ENCODE measurements at places on chromosomes 11 and 22.

- DNase-seq, result no peak
Observed at GRCh38 chr11:130452176-130452575, 3.7 kb downstream of the ADAMTS15 start.

DNA sequence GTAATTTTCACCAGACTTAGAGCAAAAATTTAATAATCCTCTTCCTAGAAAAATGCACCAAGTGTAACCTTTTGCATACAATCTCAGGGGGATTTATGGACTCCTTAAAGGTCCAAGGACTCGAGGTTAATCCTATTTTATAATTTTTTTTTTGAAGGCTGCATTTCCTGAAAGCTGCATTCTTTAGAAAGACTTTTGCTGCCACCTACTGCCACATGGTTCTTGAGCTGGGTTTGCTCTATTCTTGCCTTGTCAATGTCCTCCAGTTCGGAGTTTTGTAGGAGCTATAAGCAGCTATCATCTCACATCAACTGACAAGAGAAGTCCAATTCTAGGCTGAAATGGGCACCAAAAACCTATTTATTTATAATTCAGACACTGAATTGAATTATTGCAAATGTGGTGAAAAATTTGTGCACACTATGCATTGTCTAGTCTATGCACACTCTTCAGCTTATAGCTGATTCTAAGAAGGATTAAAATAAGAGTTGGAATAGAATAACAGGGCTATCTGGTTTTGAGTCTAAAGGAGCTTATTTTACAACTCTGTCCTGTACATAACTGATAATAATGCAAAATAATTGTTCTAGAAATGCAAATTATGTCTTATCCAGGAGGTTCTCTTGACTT, 31.3 kb downstream of the TRAF6 start:
- DNase-seq, result peak; percentile 33

DNA sequence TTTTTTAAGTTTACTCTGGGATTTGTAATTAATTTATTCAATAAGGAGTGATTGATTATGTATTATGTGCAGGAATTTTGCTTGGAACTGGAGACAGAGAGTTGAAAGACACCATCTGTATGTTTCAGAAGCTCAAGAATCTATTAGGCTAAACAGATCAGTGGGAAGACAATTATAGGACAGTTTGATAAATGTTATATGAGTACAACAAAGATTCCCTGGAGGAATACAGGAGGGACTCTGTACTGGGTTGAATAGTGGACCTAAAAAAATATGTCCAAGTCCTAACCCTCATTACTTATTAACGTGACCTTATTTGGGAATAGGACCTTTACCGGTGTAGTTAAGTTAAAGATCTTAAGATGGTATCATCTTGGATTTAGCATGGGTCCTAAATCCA, 681.2 kb downstream of the NELL1 start:
- no peak for DNase-seq

- DNase-seq, result no peak
Observed at GRCh38 chr11:2625183-2625582, 74.6 kb downstream of the KCNQ1OT1 start.

DNA sequence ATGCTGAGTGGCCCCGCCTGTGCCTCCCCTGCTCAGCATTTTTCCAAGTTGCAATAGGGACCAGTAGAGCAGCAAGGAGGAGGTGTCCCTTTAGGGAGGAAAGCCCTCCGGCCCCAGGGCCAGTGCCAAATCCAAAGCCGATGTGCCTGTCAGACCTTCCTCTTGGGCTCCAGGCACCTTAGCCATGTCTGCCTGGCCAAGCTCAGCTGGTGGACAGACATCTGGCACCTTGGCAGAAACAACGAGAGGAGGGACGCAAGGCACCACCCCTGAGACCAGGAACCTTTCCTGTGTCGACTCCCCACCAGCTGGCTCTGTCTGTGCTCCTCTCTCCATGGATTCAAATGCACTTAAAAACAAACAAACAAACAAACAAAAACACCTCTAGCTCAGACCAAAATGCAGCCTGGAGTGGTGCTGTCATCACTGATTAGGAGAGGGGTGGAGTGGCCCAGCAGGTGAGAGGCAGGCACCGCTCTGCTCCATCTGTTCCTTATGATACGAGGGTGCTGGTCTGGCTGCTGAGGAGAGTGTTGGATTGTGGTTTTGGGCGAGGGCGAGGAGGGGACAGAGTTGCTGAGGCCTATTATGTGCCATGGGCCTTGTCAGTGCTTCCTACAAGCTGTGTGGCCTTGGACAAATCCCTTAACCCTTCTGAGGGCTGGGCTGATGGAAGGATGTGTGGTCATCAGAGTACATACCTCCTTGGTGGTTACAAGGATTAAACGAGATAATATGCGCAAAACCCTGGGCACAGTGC, 46.2 kb downstream of the TP53I11 start:
- DNase-seq, result no peak

DNA sequence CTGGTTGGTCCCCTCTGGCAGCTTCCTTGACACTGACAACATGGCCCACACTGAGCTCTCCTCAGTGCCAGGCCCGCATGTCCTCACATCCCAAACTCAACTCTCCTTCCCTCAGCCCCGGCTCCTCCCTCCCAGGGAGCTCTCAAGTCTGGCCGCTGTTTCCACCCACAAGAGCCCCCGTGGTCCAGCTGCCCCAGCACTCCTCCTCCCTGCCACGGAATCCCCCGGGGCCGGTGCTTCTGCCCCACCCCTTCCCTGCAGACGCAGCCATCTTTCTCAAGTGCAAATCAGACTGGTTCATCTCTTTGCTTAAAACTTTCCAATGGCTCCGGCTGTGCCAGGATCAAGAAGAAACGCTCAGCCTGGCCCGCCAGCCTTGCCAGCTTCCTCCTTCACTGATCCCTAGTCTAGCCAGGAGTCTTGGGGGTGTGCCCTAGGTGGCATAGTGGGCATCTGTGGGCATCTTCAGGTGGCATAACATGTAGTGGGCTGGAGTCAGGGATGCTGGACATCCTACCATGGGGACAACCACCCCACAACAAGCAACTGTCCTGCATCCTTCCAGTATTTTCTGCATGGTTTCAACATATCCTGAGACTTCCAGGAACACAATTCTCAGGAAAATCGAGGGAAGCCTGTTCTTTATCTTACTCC, 22.3 kb upstream of the RASL10A start:
- no peak for DNase-seq

DNA sequence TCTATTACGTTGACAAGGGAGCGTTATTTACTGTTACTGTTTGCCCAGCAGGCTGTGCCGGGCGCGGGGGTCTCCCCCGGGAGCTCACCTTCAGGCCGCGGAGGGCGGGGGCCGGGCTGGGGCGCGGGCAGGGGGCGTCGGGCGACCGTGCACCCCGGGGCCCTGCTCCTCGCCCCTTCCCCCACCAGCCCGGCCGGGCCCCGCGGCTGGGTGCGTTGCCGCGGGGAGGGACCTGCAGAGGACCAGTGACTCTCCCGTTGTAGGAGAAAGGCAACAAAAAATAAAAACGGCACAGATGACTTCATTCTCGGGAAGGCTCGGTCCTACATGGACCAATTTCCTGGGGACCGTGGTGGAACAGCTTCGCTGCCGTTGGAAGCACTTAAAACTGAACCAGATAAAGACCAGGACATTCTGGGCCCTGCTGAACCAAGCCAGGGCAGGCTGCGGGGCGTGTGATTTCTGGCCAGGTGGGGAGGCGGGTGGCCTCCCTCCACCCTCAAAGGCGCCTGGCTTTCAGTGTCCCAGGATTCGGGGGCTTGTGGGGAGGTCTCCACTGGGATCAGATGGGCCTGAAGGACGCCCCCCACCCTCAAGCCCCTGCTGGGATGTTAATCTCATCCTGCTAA, 57.4 kb downstream of the IGLL1 start:
- no peak for DNase-seq

DNA sequence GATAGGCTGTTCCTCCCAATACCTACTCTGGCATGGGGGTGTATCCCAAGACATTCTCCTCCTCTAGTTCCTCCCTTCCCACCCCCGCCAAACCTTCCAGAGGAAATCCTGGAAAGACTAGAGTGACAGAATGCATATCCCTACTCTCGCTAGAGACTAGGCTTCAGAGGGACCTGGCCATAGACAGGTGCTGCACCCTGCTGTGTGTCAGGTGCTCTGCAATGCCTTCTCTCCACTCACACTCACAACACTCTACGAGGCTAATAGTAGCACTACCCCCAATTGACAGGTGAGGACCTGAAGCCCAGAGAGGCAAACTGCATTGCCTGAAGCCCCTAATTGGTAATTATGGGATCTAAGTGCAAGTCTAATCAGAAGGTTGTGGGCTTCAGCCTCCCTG, 46.2 kb upstream of the LMO1 start:
- DNase-seq, result no peak

DNA sequence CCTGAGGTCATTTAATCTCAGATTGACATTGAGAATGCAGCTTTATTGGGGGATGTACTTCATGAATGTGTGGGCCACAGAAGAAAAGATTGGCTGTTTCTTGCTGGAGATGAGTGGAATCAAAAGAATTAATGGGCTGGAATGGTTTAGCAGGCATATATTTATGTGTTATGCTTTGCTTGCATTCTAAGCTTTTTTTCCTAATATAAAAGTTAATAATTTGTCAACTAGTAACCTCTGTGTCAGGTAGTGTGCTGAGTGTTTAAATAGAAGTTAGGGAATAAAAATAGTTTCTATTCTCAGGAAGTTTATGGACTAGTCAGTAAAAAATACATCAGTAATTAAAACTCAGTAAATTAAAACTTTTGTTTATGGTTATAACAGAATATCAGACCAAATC, 67.4 kb upstream of the PRODH start:
- no peak for DNase-seq

DNA sequence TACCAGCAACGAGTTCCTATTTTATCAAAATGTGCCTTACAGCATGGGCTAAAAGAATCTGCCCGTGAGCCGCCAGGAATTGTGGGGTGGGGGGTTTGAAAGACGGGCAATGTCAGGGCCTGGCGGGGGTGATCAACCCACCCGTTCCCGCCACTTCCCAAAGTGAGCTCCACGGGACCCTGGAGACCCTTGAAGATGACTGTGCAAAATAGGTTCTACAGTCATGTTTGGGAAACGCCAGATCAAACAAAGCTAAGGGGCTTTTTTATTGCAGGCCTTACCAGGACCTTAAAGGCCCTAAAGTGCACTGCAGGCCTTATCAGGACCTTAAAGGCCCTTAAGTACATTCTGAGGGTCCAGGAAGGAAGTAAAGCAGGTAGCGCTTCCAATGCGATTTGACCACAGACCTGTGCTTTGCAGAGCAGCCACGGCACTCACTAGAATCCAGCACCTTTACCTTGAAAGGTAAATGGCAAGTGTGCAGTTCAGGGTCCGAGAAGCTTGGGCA, 404.1 kb downstream of the SHANK2 start:
- DNase-seq, result no peak

GRCh38 chr11:10792385-10793068, 16.2 kb downstream of the EIF4G2 start:
- peak; percentile 98 for DNase-seq

GRCh38 chr11:130323452-130324450, 9.0 kb upstream of the ZBTB44 start:
- no peak for DNase-seq

DNA sequence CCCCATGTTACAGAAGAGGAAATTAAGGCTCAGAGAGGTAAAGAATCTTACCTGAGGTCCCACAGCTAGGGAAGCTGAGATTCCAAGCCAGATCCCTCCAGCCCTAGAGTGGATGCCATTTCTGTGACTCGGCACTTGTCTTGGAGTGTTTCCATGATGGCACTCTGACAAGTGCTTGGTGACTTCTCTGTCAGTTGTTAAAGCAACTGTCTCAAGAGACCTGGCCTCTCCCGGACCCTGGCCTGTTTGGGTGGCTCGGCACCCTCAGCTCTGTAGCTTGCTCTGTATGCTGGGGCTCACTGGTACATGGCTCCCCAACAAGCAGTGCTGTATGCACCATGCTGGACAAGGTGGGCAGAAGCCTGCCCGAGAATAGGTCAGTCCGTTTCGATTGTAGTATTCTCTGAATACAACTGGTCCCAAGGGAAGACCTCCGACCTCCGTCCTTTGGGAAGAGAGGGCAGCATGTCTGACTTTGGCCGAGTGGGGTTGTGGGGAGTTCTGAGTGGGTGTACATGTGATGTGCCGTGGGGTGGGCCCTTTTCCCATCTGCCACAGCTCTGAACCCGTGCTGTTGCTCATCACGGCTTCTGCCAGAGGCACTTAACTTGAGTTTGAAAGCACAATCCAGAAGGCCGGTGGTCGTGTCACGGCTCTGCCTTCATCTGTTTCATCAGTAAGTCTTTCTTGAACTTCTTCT, 12.4 kb downstream of the ACO2 start:
- DNase-seq, result no peak

- DNase-seq, result no peak
Observed at GRCh38 chr11:100619484-100619883, 67.6 kb upstream of the ARHGAP42 start.

- DNase-seq, result no peak
Observed at GRCh38 chr11:108666373-108666772, 1.5 kb downstream of the DDX10 start.

- DNase-seq, result no peak
Observed at GRCh38 chr11:19790831-19791552, 78.4 kb downstream of the NAV2 start.

DNA sequence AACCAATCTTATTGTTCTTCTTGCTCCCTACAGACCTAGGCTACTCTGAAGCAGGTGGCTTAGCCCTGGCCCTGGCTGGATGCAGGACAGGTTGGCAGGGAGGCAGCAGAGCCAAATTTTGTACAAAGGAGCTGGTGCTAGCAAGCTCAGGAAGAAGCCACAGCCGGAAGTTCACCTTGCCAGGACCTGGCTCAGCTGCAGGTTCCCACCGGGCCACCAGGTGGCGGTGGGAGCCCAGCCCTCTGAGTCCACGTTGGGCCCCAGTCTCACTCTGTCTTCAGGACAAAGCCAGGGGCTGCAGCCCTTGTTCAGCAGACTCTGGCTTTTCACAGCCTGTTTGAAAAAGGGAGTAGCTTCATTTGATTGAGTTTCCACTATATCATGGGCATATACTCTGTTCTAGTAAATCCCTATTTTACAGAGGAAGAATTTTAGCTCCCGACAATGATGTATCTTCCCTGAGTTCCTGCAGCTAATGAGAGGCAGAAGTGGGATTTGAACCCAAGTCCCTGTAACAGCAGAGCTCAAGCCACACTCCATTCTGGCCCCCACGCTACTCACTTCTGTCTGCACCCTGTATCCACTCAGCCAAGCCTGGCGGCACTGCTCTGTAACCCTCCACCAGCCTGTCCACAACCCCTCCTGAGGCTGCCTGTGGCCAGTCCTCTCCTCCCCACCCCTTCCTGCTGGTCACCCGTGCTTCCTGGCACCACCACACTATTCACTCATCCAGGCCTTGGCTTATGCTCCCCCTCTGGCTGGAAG, 3.3 kb downstream of the TKFC start:
- DNase-seq, result peak; percentile 85
